Left kidney (tissue), 8 donors: ENCODE measurements at places on chromosomes 4 and X. TPM values are rescaled to one million over a fixed set of nuclear protein-coding genes. Genes with fewer than 3 reads are reported as not detected.
A peak's percentile ranks its signal among the peaks of the same experiment; 100 is the strongest.

DNA sequence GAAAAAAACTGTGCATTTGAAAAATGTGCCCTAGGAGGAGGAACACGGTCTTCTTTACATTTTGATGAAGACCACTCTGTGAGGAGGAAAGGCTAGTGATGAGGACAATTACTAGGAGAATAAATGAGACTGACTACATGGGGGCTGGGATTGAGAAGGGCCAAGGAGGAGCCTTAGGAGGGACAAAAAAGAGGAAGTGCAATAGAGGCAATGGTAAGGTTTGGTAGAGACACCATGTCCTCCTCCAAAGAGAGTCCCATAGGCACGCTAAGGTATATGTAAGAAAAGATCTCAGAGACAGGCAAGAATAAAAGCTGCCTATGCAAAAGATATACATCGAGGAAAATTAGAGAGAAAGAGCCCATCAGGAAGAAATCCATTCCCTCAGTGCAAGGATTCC lies 336.5 kb upstream of the SFRP2 start:
- DNase-seq: no peak

DNA sequence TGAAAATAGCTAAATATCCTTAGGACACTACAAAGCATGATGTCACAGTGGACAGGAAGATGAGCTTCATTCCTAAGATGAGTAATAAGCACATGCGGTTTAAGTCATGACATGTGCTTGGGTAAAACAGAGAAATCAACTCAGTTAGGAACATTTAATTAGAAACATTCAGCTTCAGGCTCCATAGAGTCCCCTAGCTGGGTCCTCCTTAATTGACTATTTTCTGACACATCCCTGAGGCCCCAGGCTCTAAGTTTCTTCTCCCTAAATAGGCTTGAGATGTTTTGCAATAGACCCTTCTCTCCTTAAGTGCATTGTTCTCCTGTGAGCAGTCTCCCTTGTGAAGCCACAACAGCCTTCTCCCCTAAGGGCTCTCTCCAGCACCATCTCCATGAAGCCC lies 70.4 kb upstream of the ANXA3 start:
- DNase-seq: no peak

ZNF157 gene
- 1.6 TPM for polyA plus RNA-seq

NAA11 gene
- not detected for polyA plus RNA-seq

ETNPPL gene
- 0.53 TPM for polyA plus RNA-seq

BBS7 gene
- polyA plus RNA-seq: 31.1 TPM

VCX gene
- polyA plus RNA-seq: not detected

SSX3 gene
- not detected for polyA plus RNA-seq

GRCh38 chr4:17528551-17529165 lies 13.7 kb downstream of the CLRN2 start:
- no peak for DNase-seq

GRCh38 chr4:56786955-56787354 lies 34.5 kb downstream of the SPINK2 start:
- DNase-seq: peak; percentile 29

DNA sequence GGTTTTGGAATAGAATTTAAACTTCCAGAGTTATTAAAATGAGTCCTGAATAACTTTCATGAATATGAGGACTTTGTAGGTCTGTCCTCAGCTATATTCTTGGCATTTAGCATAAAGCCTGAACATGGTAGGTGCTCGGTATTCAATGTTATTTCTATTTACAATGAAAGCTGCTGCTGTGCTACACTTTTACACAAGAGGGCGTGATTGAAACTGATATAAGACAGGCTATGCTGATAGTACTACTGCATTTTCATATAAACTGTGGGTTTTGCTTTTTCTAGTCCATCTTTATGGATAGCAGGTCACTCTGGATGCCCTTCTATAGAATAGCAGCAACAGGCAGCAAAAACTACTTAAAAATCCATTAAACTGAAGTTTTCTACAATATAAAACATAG lies 12.3 kb upstream of the GNPDA2 start:
- DNase-seq: no peak

GRCh38 chrX:74804574-74804973 lies 120.7 kb downstream of the NEXMIF start:
- no peak for DNase-seq

- DNase-seq: no peak
Observed at GRCh38 chrX:30513284-30513683, 64.3 kb downstream of the TASL start.

MAGEC3 gene
- polyA plus RNA-seq: 0.37 TPM

DNA sequence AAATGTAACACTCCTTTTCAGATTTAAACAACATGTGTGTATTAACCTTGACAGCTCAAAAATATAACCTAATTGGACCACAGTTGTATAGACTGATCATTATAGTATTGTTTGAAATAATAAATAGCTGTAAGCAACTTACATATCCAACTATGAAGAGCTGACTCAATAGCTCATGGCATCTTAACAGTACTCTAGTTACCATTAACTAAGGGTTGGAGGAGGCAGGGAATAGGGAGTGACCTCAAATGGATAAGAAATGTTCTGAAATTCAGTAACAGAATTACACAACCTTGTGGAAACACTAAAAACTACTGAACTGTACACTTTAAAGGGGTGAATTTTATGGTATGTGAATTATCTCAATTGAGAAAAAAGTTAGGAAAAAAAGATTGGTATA lies 136.5 kb upstream of the CPEB2 start:
- DNase-seq: no peak

GRCh38 chr4:55181010-55182005 lies 55.9 kb upstream of the KDR start:
- peak; percentile 17 for DNase-seq

DNA sequence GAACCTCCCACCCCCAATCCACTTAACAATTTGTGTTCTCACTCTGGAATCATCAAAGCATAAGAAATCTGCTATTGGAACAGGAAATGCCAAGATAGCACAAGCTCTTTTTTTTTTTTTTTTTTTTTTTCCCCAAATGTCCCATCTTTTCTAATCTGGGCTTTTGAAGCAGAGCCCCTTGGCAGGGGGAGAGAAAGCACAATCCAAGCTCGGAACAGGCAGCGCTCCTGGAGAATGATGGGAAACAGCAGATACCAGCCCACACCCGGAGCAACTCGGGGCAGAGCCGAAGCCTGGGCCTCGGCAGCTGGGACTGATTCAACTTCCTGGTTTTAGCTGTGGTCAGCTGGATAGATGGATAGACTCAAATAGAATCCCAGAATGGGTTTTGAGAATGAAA lies 235.1 kb downstream of the QDPR start:
- no peak for DNase-seq

GRCh38 chr4:31408121-31408520 lies 688.0 kb downstream of the PCDH7 start:
- no peak for DNase-seq

GRCh38 chrX:67538383-67538782 lies 5.4 kb upstream of the AR start:
- no peak for DNase-seq

DNA sequence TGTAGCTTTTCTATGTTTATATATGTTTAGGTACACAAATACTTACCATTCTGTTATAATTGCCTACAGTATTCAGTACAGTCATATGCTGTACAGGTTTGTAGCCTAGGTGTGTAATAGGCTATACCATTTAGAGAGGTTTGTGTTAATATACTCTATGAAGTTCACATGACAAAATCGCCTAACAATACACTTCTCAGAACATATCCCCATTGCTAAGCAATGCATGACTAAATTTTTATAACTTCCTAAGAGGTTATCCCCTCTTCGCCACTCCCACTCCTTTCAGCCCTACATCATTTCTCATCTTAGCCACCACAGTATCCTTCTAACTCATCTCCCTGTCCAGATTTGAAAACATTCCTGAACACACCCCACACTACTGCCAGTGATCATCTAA lies 83.7 kb upstream of the ZCCHC13 start:
- DNase-seq: no peak

AWAT2 gene
- not detected for polyA plus RNA-seq

ABCD1 gene
- polyA plus RNA-seq: 6.4 TPM

DUX4 gene
- polyA plus RNA-seq: not detected

- DNase-seq: no peak
Observed at GRCh38 chrX:47683829-47684205, 24.8 kb upstream of the UXT start.

GRCh38 chr4:25441519-25442117 lies 64.6 kb downstream of the ANAPC4 start:
- peak; percentile 64 for DNase-seq

- DNase-seq: no peak
Observed at GRCh38 chr4:56879996-56880395, 27.7 kb upstream of the REST start.

DNA sequence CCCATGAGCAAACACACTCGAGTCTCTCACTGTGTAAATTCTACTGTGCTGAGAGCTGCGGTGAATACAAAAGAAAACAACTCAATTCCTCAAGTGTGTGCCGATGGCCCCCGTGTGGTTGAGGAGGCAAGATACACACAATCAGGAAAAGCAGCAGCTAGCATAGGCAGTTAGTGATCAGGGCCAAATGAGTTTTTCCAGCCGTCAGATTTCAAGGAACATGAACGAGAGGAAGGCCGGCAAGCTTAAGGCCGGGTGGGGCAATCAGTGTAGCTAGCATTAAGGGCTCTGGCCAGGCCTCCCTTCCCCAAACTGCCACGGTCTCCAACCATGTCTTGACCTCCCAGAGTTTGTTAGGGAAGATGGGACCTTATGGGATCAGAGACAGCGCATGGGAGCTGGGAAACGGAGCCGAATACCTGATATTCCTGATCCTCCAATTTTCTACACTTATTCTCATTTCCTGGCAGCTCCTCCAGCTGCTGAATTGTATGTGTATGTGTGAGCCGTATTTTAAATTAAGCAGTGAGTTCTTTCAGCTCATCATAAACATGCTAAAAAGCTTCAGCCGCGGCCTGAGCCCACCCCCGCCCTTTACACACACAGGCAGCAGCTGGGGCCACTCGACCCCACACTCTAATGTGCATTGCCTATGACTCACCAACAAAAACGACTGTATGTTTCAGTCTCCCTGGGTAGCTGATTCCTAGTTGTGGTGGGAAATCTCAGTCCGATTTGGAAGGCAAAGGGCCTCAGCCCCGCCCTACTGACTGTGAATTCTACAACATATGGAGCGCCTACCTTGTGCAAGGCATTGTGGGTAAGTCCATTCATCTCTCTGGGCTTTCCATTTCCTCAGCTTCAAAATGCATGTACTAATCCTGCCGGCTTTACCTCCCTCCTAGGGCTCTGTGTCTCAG lies 59.9 kb downstream of the RTL9 start:
- peak; percentile 62 for DNase-seq

DNA sequence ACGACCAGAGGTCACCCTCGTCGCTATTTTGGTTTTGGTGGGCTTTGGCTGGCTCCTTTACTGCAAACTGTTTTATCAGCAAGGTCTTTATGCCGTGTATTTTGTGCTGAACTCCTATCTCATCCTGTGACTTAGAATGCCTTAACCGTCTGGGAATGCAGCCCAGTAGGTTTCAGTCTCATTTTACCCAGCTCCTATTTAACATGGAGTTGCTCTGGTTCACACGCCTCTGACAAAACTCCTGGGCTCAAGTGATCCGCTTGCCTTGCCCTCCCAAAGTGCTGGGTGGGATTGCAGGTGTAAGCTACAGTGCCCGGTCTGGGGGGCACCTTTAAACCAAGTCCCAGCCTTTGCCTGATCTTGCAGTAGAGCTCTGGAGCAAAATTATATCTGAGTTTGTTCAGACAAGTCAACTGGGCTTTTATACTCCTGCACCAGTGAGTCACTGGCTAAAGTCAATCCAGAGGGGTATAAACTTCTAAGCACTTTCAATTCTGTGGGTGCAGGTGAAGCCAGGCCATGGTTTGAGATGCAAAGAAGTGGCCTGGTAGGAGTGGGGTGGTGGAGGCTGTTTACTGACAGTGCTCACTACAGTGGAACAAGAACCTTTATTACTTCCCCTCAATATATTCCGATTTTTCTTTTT lies 50.2 kb downstream of the MGST2 start:
- no peak for DNase-seq

DNA sequence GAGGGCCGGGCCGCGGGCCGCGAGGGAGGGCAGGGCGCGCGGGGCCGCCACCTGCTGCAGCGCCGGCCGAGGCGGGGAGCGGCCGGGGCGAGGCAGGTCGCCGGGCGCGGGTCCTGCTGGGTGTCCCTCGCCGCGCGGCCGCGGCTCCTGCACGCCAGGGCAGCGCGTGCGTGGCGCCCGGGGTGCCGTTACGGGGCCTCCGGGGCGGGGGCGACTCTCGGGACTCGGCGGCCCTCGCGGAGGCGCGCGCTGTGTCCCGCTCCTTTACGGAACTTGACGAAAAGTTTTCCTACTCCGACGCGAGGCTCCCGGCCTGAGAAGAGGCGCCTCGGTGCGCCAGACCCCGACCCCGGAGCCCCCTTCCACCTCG lies 329 bp downstream of the TBC1D14 start:
- no peak for DNase-seq

GRCh38 chr4:38149997-38150671 lies 189.9 kb downstream of the PTTG2 start:
- no peak for DNase-seq

- DNase-seq: no peak
Observed at GRCh38 chr4:4585012-4585670, 43.3 kb upstream of the STX18 start.
